ENCODE measurements at places on chromosomes 7 and 10.
A peak's percentile ranks its signal among the peaks of the same experiment; 100 is the strongest.

DNA sequence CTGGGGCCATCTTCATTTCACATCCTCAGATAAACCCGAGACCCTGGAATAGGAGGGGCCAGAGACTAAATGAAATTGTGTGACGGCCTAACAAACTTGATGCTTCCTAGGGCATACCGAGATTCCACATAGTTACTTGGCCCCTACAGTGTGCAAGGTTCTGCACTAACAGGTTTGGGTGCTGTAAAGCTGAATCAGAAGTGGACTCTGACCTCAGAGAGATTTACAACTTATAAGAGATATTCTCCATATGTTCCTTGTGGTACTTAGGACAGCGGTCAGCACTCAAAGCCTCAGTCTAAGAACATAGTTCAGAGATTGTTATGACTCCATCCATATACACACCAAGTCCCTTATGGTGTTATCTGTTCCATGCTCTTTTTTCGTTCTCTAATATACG is 55.1 kb upstream of the FHIP2A start:
- no peak for DNase-seq

- DNase-seq: no peak
Measured at GRCh38 chr7:95436407-95436806, 1.6 kb upstream of the PON2 start.

- no peak for DNase-seq
Measured at GRCh38 chr7:149422914-149423301, 38.0 kb downstream of the ZNF777 start.

- no peak for DNase-seq
Measured at GRCh38 chr10:79313320-79313719, 33.9 kb upstream of the PPIF start.

- no peak for DNase-seq
Measured at GRCh38 chr7:131602304-131602993, 46.0 kb upstream of the PODXL start.

GRCh38 chr10:114262496-114262895 is 23.4 kb downstream of the VWA2 start:
- no peak for DNase-seq

- DNase-seq: no peak
Measured at GRCh38 chr7:142606081-142606480, 143.2 kb upstream of the PRSS1 start.

GRCh38 chr7:147013825-147014224 is 897.2 kb downstream of the CNTNAP2 start:
- peak; percentile 29 for DNase-seq

DNA sequence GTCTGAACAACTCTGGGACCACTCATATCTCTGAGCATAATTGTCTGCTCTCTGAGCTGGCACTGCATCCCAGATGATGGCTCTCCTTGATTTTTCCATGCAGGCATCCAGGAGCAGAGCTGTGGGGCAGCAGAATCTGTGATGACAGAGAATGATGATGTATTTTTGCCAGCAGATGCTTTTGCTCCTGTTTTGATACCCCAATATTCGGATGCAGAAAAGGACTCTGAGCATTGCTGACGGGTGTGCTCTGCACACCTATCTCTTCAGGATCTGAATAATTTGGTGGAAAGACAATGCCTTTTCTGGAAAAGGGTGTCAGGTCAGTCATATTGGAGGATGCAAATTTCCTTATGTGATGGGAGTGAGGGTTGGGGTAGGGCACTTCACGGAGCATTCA is 735.9 kb downstream of the KCNMA1 start:
- DNase-seq: no peak

DNA sequence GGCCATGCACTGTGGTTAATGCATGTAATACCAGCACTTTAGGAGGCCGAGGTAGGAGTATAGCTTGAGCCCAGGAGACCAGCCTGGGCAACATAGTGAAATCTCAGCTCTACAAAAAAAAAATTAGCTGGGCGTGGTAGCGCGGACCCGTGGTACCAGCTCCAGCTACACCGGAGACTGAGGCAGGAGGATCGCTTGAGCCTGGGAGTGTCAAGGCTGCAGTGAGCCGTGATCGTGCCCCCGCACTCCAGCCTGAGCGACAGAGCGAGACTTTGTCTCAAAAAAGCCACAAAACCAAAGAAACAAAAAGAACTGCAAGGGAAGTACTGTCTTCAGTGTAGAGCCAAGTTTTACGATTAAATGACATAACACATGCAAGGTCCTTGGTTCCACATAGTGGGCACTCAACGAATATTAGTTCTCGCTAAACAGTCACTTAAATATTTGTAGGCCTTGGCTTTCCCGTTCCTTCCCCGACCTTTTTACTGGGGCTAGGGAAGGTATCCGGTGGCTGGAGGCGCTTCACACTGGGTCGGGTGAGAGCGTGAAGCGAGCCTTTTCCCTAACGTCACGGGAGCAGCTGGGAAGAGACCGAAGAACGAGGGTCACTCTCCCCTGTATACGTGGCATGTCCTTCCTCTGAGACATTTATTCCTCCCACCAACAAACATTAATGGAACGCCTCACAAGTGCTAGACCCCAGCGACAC is 993 bp upstream of the SND1 start:
- no peak for DNase-seq

DNA sequence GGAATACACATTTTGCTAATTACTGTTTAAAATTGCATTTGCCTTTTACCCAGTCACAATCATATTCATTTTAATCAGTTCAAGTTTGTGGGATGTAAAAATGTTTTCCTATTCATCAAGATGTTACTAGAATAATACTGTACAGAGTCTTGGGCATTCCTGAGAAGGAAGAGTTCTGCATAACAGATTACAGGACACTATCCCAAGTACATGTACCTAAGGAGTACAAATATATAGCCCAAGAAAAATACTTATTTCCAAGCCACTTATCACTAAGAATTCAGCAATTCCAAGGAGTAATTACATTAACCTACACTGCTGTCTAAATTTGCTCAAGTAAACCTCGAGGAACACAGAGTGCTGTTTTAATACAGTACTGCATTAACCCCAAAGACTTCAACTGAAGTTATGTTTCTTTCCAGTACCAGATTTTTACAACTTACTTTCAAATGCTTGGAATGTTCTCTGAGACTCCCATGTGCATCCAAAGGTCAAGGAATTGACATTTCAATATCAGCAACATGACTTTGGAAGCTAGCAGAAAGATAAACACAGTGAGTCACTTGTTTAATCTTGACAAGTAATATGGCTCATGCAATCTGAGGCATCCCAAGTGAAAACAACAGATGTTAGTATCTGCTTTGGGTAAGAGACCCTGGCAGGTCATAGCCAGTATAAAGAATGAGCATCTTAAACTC is 125.4 kb upstream of the BET1 start:
- DNase-seq: peak; percentile 96

DNA sequence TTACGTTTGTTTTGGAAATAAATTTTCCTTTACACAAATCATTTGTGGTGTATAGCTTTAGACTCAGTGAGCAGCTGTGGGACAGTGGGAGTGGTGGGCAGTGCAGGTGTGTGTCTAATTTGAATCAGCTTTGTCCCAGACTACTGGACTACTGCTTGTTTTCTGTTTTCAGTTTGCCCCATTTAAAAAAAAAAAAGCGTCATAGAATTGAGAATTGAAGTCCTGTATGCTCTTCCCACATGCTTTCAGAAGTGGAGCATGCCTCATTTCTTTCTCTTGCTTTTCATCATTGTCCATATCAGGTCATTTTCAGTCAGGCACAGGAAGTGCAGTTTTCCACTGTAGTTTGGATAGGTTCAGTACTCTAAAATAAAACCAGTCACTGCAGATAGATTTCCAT is 66.1 kb downstream of the SHH start:
- DNase-seq: no peak

DNA sequence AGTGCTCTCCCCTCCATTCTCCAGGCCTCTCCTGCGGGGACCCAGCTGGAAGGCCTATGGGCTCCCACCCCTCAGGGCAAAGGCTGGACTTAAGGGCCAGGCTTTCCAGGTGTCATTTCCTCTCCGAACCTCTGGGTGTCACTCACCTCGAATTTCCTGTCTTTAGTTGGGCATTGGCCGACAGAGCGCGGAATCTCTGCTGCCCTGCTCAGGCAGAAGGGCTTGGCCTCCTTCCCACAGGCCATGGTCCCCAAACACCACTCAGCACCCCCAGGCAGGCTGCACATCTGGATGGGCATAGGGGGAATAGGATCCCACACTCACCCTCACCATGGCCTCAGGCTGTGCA is 212.9 kb downstream of the CCSER2 start:
- no peak for DNase-seq

DNA sequence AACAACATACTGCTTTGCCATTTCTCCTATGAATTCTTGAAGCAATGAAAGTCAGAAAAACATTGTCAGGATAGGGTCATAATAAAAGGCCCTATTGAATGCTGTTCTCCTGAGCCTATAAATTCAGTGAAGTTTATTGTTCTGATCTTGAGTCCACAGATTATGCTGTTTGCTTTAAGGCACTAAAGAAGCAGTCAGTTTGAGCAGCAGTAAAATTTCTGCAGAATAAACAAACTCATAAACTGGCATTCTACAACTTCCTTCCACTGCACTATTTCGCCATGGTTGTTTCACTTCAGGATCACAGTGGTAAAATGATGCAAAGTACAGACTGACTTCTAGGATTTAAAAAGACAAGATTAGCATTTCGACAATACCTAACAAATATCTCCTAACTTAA is 503.2 kb downstream of the SH2D4B start:
- no peak for DNase-seq

DNA sequence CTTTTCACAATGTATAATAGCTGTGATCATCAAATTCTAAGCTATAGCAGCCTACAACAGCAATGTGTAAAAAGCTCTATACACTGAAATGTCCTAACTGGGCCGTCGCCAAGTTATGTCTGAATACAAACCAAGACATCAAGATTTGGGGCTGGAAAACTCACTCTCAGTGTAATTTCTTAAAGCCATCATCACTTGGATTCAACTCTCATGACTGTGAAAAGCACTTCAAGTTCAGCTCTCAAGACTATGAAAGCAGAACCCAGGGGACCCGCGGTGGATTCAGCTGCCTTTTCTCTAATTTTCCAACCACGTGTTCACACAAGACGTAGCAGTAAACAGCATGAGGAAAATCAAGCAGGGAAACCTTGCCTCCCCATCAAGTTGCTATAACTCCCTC is 15.8 kb upstream of the ZNRF2 start:
- no peak for DNase-seq

GRCh38 chr10:33602278-33602677 is 267.8 kb upstream of the NRP1 start:
- DNase-seq: no peak

- DNase-seq: no peak
Measured at GRCh38 chr7:44222074-44222473, 21.3 kb downstream of the YKT6 start.

DNA sequence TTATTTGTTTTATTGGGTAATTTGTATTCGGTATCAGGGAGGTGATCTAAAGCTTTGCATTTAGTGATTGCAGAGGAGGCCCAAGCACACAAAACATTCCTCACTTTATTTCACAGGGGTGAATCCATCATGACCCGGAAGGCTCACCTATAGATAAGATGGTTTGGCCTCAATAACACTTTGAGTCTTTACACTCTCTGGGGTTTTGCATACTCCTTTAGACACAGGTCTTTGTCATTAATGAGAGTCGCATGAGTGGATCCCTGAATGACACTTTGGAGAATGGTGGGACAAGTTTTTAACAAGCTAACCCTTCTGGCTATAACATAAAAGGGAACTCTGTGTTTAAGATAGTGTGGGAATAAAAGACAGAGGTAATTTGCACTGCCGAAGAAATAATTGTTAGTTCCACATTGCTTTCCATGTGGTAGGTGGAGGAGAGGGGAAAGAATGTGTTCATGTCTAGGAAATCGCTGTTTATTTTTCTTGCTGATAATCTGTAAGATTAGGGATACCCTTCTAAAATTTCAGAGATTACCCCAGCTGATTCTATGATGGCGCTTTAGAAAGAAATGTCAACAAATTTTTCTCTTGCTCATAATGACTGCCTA is 455.8 kb downstream of the TFEC start:
- DNase-seq: no peak

DNA sequence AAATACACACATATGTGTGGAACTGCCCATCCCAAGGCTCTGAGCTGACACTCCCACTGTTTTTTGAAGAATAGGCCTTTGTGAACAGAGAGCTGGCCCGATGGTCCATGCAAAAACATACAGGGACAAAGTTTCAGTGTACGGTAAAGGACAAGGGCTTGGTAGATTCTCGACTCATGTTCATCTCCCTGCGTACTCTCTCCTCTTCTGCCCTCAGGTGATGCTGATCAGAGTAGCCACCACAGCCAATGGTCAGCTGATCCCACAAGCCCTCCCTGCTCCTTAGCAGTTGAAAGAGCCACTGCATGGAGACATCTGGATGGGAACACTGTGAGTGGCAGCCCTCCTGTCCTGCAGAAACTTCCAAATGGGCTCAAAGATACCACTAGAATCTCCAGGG is 23.1 kb upstream of the C10orf71 start:
- DNase-seq: no peak

DNA sequence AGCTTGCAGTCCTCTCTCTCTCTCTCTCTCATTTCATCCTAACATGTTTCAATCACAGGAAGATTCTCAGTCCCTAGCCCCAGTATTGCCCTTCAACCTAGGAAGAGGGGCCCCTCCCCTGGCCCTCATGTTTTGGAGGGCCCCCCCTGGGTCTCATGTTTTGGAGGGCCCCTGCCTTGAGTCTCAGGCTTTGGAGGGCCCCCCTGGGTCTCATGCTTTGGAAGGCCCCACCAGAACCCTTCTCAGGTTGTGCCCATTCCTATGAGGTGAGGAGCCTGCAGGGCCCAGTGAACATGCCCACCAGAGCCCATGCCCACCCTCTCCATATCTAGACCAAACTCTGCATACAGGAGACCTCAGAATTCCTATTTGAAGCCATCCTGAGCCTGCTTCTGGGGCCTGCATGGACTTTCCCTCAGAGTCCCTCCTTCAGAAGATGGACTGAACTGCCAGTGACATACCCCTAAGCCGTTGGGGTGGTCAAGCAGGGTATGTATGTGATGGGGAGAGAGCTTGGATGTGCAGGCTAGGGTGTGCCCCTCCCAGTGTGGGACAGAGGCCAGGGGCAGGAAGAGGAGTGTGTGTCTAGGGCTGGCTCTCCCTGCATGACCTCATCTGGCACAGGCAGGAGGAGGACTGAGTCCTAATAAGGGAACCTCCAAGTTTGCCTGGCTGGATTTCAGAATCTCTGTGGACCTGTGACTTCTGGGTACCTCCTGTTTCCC is 8.1 kb upstream of the VDAC2 start:
- peak; percentile 59 for DNase-seq

- DNase-seq: peak; percentile 32
Measured at GRCh38 chr7:149624006-149624405, 126.4 kb upstream of the ZNF746 start.

Data from iris pigment epithelial cell (primary cell).